Activated T-helper 1 cell treated with anti-CD3 and anti-CD28 coated beads, Interleukin-2, amount 50 U/mL, for 16 hours (primary cell): ENCODE measurements at places on chromosomes 5 and 9.
A peak's percentile ranks its signal among the peaks of the same experiment; 100 is the strongest.

DNA sequence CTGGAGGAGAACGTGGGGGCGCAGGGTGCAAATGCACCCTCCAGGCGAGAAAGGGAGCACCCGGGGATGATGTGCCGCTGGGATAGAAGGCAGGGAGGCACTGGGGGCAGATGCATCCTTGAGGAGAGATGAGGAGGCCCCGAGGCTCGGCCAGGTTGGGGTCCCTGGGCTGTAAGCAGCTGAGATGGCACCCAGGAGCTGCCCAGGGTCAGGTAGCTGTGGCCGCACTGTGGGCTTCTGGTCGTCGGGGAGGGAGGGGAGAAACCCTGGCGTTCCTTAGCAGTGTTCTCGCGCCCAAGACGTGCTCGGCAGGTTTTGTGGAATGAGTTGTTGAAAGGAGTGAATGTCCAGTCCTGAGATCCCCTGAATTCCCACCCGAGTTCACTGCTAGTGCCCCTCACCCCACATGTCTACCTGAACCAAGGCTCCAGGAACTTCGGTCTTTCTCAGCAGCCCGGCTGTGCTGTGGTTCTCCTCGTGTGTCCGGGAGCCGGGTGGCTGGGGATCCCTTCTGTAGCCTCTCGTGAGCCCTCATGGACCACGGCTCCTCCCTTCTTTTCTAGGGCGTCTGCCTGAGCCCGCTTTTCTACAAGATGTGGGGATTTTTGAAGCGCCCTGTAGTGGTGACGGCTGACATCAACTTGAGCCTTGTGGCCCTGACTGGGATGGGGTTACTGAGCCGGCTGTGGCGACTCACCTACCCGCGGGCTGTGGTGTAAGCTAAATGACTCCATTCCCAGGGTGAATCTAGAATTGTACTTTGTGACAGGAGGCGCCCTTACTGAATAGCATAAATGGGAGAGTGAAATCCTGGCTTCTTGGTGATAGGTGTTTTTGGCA lies 1.1 kb downstream of the POMT1 start:
- peak; percentile 11 for DNase-seq

DNA sequence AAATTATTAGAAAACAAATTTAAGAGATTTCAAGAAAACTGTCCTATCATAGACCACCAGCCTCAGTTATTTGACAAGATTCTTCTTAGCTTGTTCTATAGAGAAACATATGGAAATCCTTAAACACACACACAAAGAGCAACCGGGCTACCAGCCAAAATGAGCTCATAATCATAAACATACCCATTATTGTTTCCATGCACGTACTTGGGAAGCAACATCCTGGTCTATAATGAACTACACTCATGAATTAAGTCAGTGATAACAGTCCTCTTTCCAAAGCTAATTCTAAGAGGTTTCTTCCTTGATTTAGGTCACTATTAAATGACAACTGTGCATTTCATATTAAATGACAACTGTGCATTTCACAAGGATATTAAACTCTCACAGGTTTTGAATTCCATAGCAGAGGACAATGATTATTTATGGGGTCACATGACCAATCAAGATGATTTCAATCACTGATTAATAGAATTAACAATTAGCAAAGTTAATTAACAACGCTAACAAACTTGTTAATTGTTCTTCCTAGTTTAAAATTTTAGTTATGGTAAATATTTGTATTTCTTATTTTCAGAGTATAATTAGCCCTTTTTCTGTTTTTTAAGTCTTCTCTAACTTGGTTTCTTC lies 77.0 kb downstream of the OXCT1 start:
- DNase-seq = no peak

- no peak for DNase-seq
Measured at GRCh38 chr5:42970636-42971559, 69.2 kb downstream of the ANXA2R start.

DNA sequence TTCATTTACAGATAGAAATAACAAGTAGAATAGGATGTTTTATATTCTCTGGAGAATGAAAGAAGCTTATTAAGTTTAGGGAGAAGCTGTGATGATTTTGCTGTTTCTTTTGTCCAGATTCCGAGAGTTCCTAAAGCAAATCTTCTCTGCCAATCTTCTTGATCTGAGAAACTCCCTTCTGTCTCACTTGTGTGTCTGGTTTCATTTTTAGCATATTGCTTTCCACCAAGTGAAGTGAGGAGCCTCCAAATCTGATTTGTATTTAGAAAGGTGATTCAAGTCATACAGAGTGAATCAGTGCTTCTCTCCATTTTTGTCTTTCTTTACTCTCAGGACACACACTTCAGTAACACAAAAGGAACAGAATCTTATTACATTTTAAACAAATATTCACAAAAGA lies 48.4 kb downstream of the STX17 start:
- DNase-seq = no peak

GRCh38 chr5:150394912-150395687 lies 17.6 kb downstream of the CD74 start:
- no peak for DNase-seq

DNA sequence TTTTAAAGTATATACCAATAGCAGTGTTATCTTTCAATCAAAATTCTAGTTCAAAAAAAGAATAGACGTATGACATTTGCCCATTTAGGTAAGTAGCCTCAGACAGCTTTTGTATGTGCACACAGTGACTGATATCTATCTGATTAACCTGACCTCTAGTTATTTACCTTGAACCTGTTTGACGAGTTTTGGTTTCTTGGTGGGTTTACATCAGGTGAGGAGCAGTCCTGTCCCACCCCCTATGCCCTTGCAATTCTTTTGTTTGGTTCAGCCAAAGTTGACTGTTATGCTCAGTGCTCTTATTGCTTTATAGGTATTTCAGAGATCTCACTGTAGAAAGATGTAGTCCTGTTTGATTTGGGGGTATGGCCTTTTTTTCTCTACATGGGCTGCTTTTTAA lies 147.2 kb downstream of the ISOC1 start:
- DNase-seq = no peak

DNA sequence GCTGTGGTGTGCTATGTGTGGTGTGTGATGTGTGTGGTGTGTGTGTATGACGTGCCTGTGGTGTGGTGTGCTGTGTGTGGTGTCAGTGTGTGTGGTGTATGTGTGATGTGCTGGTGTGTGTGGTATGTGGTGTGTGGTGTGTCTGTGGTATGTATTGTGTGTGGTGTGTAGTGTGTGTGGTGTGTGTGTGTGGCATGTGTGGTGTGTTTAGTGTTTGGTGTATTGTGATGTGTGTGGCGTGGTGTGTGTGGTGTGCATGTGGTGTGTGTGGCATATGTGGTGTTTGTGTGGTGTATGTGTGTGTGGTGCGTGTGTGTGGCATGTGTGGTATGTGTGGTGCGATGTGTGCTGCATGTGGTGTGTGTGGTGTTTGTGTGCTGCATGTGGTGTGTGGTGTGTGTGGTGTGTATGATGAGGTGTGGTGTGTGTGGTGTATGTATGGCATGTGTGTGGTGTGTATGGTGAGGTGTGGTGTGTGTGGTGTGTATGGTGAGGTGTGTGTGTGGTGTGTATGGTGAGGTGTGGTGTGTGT lies 18.3 kb upstream of the RNU6ATAC start:
- DNase-seq = no peak

DNA sequence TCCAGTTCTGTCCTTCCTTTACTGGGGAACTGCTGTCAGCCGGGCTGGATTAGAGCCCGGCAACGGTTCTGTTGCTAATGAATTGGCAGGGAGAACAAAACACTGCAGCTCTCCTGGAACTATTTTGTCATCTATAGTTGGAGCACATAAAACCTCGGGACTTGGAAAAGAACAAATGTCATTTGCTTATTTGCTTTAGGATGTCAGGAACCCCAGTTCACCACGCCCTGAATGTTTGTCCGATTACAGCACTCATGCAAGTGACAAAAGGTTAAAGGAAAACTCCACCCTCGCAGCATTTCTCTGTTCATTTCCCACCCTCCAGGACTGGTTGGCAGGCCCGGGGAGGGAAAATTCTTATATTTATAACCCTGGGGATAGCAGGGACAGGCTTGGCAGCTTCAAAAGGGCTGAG lies 66.4 kb upstream of the PLPP1 start:
- no peak for DNase-seq

- DNase-seq = no peak
Measured at GRCh38 chr5:94621763-94622162, 3.3 kb downstream of the SLF1 start.

DNA sequence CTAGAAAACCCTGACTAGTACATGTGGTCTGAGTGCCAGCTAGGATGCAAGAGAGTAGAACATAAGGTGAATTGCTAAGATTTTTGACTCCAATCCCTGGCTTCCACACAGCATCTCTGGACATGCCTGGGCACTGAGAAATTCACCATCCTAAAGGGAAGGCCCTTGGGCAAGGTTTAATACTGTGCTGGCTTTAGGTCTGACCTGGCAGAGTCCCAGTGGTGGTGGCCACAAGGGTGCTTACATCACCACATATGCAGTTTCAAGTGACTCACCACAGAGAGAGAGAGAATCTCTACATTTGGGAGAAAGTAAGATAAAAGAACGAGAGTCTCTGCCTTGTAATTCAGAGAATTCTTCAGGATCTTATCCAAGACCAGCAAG lies 661.6 kb upstream of the C9orf72 start:
- DNase-seq = no peak

DNA sequence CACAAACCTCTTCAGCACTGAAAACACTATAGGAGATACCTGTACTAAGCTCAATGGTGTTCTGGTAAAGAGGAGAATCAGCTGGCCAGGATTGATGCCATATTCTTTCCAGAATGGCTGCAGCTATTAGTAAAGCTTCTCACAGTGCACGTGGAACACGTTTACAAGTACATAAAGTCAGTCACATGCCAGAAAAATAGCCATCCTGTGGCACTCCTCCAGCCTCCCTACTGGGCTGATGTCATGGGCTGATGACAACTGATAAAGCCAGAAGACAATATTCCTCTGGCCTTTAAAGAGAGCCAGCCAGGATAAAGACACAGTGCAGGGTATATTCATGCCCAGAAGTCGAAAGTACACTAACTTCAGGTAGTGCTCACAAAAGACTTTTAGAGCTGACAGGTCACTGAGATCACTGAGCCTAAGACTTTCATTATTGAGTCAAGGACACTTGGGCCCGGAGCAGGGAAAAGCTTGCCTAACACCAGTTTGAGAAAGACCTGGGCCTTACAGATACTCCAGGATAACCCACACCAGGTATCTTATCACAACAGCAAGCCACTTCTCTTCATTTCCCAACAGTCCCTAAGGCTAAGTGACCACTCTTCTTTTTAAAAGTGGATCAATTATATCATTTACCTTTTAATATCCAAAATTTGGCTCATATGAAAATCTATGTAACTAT lies 29.4 kb downstream of the ABITRAM start:
- DNase-seq = no peak

- DNase-seq = no peak
Measured at GRCh38 chr5:136000932-136001331, 27.9 kb upstream of the TGFBI start.

DNA sequence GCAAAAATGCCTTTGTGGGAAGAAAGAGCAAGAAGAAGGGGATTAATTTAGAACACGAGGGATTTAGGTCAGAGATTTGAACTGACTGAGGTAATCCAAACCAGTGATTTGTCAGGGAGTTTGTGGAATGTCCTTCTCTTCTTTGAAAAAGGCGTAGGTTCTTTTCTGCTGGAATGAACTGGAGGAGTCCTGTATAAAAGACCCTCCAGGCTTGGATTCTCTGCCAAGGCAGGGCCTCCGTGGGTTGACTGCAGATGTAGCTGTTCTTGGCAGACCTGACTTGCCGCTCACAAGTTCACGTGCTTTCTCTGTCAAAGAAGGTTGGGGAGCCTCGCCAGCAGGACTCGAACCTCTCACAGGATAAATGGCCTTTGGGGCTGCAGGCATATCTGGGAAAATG lies 62.8 kb upstream of the STC2 start:
- no peak for DNase-seq

DNA sequence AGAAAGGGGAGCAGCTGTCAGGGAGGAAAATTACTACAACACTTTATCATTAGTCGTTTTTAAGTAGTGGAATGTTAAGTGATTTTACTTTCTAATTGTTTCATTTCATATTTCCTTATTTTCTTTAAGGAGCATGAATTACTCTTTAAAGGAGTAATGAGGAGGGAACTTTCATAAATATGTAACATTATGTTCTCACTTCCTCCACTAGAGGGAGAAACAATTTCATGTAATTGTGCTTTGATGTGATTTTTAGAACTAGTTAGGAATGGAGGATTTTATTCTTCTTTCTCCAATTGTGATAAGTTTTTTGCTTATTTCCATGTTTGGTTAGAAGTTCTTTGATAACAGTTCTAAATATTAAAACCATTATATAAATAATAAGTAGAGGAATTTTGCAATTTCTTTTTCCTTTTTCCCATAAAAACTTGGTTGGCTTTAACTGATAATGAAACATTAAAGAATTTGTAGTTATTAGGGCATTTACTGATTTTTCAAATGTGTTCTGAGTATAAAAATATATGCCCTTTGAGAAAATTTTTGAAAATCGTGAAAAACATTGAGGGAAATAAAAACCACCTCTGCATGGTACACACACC lies 25.6 kb downstream of the CEP78 start:
- DNase-seq = no peak

GRCh38 chr9:35499029-35499700 lies 9.3 kb downstream of the RUSC2 start:
- DNase-seq = no peak

DNA sequence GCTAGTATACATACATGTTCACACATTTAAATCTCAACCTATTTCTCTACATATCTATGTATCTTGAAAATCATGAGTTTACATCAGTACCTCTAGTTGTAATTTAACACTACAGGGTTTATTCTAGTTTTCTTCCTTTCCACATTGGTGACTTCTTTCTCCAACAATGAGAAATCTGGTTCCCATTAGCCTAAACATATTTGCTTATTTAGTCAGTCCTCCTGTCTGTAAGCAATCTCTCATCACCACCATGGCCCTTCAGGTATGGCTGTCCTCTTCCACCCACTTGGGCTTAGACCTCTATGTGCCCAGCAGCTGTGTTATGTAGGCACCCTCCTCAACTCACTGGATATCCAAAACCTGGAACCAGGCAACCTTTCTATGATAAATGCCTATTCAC lies 8.0 kb upstream of the SPATA31D1 start:
- DNase-seq = no peak

DNA sequence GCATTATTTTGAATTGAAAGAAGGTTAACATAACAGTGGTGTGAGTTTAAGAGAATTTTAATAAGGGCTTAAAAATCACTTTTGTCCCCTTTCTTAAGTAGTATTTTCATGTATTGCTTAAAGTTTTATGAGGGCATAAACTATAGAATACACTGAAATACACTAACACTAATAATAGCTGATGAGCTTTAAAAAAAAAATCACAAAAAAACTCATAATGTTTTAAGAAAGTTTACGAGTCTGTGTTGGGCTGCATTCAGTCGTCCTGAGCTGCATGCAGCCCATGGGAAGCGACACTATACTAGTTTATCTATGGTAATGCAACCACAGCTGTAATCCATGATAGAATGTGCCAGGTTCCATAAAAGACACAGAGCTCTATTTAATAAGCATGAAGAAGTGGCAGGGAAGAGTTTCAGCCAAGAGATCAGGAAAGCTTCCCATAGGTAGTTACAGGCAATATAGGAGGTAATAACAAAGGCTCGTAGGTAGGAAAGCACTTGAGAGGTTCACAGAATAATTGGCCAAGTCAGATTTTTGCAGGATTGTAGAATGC lies 4.5 kb downstream of the SREK1IP1 start:
- DNase-seq = no peak

- DNase-seq = no peak
Measured at GRCh38 chr5:35440409-35440808, 177.3 kb upstream of the SPEF2 start.

GRCh38 chr9:112421771-112422222 lies 41.9 kb downstream of the HSDL2 start:
- no peak for DNase-seq
